ENCODE measurements at places on chromosomes 1 and 21. TPM values are rescaled to one million over a fixed set of nuclear protein-coding genes. Genes with fewer than 3 reads are reported as not detected.

- no peak for DNase-seq
- no peaks in the 10 kb centered on the region for H3K27me3 ChIP-seq
- H3K4me1 ChIP-seq, result no peaks in the 10 kb centered on the region
- H3K4me3 ChIP-seq, result no peak overlapping the region
Measured at GRCh38 chr1:101942516-101943193, 54.1 kb downstream of the OLFM3 start.

- H3K27ac ChIP-seq, result peak overlapping the region; percentile 71
- DNase-seq, result no peak
- peaks cover 20% of the 10 kb centered on the region for H3K36me3 ChIP-seq
- no peak overlapping the region for H3K4me3 ChIP-seq
- H3K27me3 ChIP-seq, result no peaks in the 10 kb centered on the region
Measured at GRCh38 chr1:226353698-226354525, 44.9 kb upstream of the LIN9 start.

- H3K36me3 ChIP-seq, result peaks cover 87% of the 10 kb centered on the region
- no peak for DNase-seq
- H3K4me3 ChIP-seq, result no peak overlapping the region
- no peak overlapping the region for H3K27ac ChIP-seq
- H3K27me3 ChIP-seq, result no peaks in the 10 kb centered on the region
Measured at GRCh38 chr1:234413990-234414389, 40.7 kb downstream of the COA6 start.

DNA sequence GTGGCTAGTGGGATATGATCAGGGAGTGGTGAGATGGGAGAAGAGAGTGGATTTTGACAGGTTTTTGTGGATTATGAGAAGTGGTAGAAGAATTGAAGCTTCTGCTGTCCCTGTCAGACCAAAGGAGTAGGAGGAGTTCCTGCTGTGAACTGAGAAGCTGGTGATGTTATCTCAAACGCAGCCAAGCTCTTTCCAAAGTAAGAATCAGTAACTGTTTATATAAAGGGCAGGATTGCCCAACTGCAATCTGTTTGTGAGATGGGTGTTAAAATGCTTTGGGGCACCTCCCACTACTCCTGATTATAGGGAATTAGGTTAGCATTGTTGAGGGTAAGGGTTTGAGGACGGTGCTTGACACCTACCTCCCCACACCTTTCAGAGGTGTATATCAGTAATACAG lies 60.5 kb upstream of the USP25 start:
- no peaks in the 10 kb centered on the region for H3K4me1 ChIP-seq
- no peaks in the 10 kb centered on the region for H3K27me3 ChIP-seq
- no peaks in the 10 kb centered on the region for H3K36me3 ChIP-seq
- DNase-seq, result no peak
- no peak overlapping the region for H3K4me3 ChIP-seq
- no peak overlapping the region for H3K27ac ChIP-seq

- H3K36me3 ChIP-seq, result no peaks in the 10 kb centered on the region
- H3K4me3 ChIP-seq, result no peak overlapping the region
- DNase-seq, result no peak
- no peaks in the 10 kb centered on the region for H3K27me3 ChIP-seq
- no peaks in the 10 kb centered on the region for H3K4me1 ChIP-seq
- no peak overlapping the region for H3K27ac ChIP-seq
Measured at GRCh38 chr1:99358770-99359169, 94.5 kb downstream of the PLPPR4 start.

- H3K27ac ChIP-seq, result no peak overlapping the region
- H3K4me3 ChIP-seq, result no peak overlapping the region
- H3K36me3 ChIP-seq, result no peaks in the 10 kb centered on the region
- no peak for DNase-seq
Measured at GRCh38 chr1:240320659-240321058, 229.0 kb downstream of the FMN2 start.

- DNase-seq, result no peak
- H3K4me3 ChIP-seq, result no peak overlapping the region
- no peaks in the 10 kb centered on the region for H3K27me3 ChIP-seq
- peaks cover 18% of the 10 kb centered on the region for H3K4me1 ChIP-seq
Measured at GRCh38 chr1:43272161-43272560, 2.4 kb downstream of the TMEM125 start.

- peaks cover 19% of the 10 kb centered on the region for H3K4me1 ChIP-seq
- no peaks in the 10 kb centered on the region for H3K27me3 ChIP-seq
- peak overlapping the region; percentile 86 for H3K4me3 ChIP-seq
- H3K36me3 ChIP-seq, result no peaks in the 10 kb centered on the region
- H3K27ac ChIP-seq, result peak overlapping the region; percentile 86
Measured at GRCh38 chr1:37989361-37989930, 376 bp downstream of the SF3A3 start.

GRCh38 chr1:156379420-156380165 lies 10.6 kb downstream of the RHBG start:
- no peaks in the 10 kb centered on the region for H3K36me3 ChIP-seq
- H3K27me3 ChIP-seq, result no peaks in the 10 kb centered on the region
- H3K27ac ChIP-seq, result no peak overlapping the region

DNA sequence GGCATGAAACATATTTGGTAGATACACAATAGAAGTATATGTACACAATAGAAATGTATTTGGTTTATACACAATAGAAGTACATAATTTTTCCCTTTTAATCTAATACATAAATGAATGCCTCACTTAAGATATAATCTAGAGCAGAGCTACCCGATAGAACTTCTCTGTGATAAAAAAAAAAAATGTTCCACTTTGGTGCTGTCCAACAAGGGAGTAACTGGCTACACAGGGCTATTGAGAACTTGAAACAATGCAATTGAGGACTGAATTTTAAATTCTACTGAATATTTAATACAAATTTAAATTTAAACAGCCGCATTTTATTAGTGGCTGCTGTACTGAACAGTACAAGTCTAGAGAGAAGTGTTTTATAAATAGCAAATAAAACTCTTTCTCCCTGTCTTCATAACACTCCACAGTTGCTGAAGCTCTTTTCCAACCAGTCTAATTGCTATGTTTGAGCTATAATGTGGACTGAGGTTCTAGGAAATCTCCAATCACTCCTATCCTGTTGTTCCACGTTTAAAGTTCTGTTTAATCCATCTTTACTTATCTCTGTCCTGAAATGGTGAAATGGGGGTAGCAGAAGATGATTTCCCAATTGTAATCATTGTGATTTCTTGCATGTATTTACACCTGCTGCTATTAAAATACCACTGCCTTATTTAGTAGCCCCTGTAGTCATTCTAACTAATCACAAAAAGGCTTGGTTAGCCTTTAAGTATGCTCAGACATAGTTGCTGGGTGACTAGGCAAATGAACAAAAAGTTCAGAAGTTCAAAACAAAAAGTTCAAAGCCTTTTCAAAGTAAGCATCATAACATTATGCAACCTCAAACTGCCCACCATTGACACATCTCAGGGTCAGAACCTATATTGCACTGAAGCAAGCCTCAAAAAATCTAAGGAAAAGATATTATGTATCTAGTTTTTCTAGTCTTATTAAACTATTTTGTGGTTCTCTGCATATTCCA lies 192.3 kb upstream of the C1orf87 start:
- H3K36me3 ChIP-seq, result no peaks in the 10 kb centered on the region
- no peak overlapping the region for H3K4me3 ChIP-seq
- no peaks in the 10 kb centered on the region for H3K27me3 ChIP-seq
- H3K4me1 ChIP-seq, result no peaks in the 10 kb centered on the region
- no peak for DNase-seq

GRCh38 chr1:25617625-25618432 lies 1.2 kb downstream of the MAN1C1 start:
- H3K36me3 ChIP-seq, result no peaks in the 10 kb centered on the region
- peak overlapping the region; percentile 96 for H3K4me3 ChIP-seq
- peaks cover 49% of the 10 kb centered on the region for H3K4me1 ChIP-seq
- DNase-seq, result peak; percentile 27

DNA sequence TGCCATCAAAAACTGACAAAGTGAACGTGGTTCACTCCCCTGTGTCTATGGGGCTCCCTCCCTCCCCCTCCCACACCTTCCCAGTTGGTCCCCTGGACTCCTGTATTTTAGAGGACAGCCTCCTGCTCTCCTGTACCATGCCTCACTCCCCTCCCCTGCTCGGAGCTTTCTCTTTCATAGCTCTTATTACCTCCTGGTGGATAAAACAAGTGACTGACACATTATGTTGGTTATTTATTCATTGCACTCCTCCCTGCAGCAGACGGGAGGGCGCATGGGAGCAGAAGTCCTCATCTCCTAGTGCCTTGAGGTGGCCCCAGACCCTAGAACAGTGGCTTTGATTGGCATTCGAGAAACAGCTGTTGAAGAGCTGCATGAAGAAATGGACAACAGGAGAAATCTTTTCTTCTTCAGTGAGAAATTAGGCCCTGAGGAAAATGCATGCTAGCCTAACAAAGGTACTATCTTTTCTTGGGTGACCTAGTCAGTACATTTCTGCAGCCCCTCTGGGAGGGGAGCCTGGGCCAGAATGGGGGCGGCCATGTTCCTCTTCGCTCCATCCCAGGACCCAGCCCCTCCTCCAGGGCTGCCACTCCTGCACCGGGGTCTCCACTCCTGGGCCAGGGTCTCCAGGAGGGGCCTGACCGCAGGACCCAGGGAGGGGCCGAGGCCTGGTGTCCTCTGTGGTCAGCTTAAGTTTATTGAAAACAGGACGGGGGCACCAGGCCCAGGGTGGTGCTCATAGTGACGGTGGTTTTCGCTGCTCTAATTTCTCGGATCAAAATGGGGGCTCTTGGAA lies 1.2 kb upstream of the TFF1 start:
- H3K27ac ChIP-seq, result no peak overlapping the region
- no peaks in the 10 kb centered on the region for H3K36me3 ChIP-seq
- peaks cover 49% of the 10 kb centered on the region for H3K27me3 ChIP-seq
- no peak for DNase-seq

DNA sequence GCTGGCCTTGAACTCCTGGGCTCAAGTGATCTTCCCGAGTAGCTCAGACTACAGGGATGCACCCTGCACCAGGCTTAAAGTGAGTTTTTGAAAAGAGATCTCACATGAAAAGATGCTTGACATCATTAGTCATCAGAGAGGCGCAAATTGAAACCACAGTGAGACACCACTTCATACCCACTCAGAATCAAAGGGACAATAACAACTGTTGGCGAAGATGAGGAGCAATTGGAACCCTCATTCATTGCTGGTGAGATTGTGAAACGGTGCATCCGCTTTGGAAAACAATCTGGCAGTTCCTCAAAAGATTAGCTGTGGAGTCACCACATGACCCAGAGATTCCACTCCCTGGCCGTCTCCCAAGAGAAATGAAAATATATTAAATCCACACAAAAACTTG lies 122.3 kb downstream of the PGBD5 start:
- DNase-seq, result no peak
- H3K27ac ChIP-seq, result no peak overlapping the region
- no peak overlapping the region for H3K4me3 ChIP-seq
- no peaks in the 10 kb centered on the region for H3K36me3 ChIP-seq
- peaks cover 6% of the 10 kb centered on the region for H3K4me1 ChIP-seq

GRCh38 chr1:94169126-94169525 lies 48.2 kb upstream of the ABCA4 start:
- no peaks in the 10 kb centered on the region for H3K27me3 ChIP-seq
- no peak for DNase-seq
- no peaks in the 10 kb centered on the region for H3K36me3 ChIP-seq
- no peak overlapping the region for H3K4me3 ChIP-seq
- no peaks in the 10 kb centered on the region for H3K4me1 ChIP-seq

- no peaks in the 10 kb centered on the region for H3K36me3 ChIP-seq
- H3K27ac ChIP-seq, result no peak overlapping the region
- H3K27me3 ChIP-seq, result no peaks in the 10 kb centered on the region
- no peak overlapping the region for H3K4me3 ChIP-seq
Measured at GRCh38 chr1:193402037-193402436, 215.6 kb upstream of the B3GALT2 start.

DNA sequence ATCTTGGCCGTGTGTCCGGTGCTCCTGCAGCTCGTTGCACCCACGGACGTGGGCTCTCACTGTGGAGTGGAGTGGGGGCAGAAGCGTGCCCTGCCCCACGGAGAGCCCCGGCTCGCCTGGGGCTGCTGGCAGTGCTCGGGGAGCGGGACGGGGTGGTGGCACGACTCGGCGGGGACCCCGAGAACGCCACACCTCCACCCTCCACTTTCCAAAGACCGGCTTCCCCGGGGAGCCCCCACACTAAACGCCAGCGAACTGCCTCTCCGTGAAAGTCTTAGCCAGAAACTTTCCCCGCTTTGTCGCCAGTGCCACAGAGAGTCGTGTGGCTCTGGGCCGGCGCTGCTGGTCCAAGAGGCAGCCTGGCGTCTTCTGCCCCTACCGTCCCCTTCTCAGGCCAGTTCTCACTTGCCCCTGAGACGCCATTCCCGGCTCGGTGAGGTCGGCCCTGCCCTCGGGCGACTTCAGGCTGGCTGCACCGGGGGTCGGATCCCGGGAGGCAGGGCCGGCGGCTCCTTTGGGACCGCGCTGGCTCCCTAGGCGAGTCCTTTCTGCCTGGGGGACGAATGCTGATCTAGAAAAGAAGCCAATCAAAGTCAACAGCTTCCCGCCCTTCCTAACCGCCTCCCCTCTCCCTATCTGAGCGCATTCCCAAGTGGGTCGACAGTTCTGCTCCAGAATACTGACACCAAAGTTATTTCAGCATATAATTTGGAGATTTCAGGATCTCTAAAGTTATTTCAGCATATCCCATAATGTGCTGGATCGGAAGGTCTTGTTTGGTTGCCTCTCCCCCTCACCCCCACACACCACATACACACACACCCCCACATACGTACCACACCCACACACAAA lies 2.6 kb upstream of the SAMD13 start:
- peak overlapping the region; percentile 64 for H3K4me3 ChIP-seq
- H3K4me1 ChIP-seq, result peaks cover 19% of the 10 kb centered on the region
- H3K27me3 ChIP-seq, result no peaks in the 10 kb centered on the region
- no peaks in the 10 kb centered on the region for H3K36me3 ChIP-seq
- H3K27ac ChIP-seq, result peak overlapping the region; percentile 9

The CD1D gene
- total RNA-seq, result 1.3 TPM

The FAM72C gene
- 0.15 TPM for total RNA-seq

The CATSPERE gene
- 0.83 TPM for total RNA-seq

The LEMD1 gene
- total RNA-seq, result not detected

The ZNF697 gene
- 8.9 TPM for total RNA-seq

The CR1L gene
- total RNA-seq, result not detected

The ADGRB2 gene
- 9.5 TPM for total RNA-seq

The ATP1B1 gene
- 296 TPM for total RNA-seq

The PLEKHG5 gene
- 15.9 TPM for total RNA-seq

The TNFSF18 gene
- total RNA-seq, result not detected

The ADGRL2 gene
- 45.4 TPM for total RNA-seq

The PLCH2 gene
- total RNA-seq, result 0.08 TPM

Data from heart right ventricle (tissue), 16 donors.